ENCODE measurements at places on chromosomes 13 and 19. TPM values are rescaled to one million over a fixed set of nuclear protein-coding genes. Genes with fewer than 3 reads are reported as not detected.

ZNF442 gene
- 3.7 TPM for total RNA-seq

CCNE1 gene
- total RNA-seq: 4.1 TPM

GRCh38 chr13:62702502-62702901, 1286.9 kb upstream of the PCDH20 start:
- H3K36me3 ChIP-seq: no peaks in the 10 kb centered on the region
- DNase-seq: no peak
- H3K4me3 ChIP-seq: no peak overlapping the region
- H3K27ac ChIP-seq: no peak overlapping the region

GRCh38 chr13:28531845-28532387, 37.0 kb upstream of the FLT1 start:
- DNase-seq: no peak
- H3K27me3 ChIP-seq: peaks cover 49% of the 10 kb centered on the region
- no peaks in the 10 kb centered on the region for H3K36me3 ChIP-seq
- peak overlapping the region; percentile 80 for H3K27ac ChIP-seq
- peaks cover 42% of the 10 kb centered on the region for H3K4me1 ChIP-seq

GRCh38 chr13:30179597-30180276, 127.6 kb downstream of the KATNAL1 start:
- no peak for DNase-seq
- no peaks in the 10 kb centered on the region for H3K27me3 ChIP-seq
- H3K4me3 ChIP-seq: no peak overlapping the region

DNA sequence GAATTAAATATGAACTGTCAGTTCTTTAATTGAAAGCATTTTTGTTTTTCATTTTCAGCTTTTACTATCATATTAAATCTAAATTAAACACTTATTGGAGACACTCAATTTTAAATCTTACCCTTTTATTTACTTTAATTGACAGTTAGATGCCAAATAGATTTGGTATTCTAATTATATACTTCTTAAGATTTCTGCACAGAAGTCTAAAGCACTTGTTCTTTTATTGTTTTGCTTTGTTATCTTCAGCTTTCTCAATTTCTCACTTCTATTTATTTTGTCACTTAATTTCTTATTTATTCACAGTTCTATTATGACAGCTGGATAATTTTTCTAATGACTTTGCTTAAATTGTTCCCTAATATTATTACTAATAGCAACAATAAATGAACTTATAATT, 1397.3 kb upstream of the MIR17HG start:
- no peaks in the 10 kb centered on the region for H3K27me3 ChIP-seq
- H3K4me1 ChIP-seq: no peaks in the 10 kb centered on the region
- no peak overlapping the region for H3K4me3 ChIP-seq
- DNase-seq: no peak
- no peak overlapping the region for H3K27ac ChIP-seq
- H3K36me3 ChIP-seq: no peaks in the 10 kb centered on the region

Data from spleen (tissue), 13 donors.